ENCODE measurements at places on chromosomes 5 and 9.

- no peak for DNase-seq
Observed at GRCh38 chr5:16603295-16603694, 13.5 kb downstream of the RETREG1 start.

GRCh38 chr5:151222790-151223446 is 974 bp downstream of the CCDC69 start:
- DNase-seq = peak; percentile 33

- DNase-seq = no peak
Observed at GRCh38 chr5:156396830-156397081, 69.8 kb downstream of the SGCD start.

GRCh38 chr5:1768283-1769000 is 31.2 kb downstream of the MRPL36 start:
- DNase-seq = no peak

DNA sequence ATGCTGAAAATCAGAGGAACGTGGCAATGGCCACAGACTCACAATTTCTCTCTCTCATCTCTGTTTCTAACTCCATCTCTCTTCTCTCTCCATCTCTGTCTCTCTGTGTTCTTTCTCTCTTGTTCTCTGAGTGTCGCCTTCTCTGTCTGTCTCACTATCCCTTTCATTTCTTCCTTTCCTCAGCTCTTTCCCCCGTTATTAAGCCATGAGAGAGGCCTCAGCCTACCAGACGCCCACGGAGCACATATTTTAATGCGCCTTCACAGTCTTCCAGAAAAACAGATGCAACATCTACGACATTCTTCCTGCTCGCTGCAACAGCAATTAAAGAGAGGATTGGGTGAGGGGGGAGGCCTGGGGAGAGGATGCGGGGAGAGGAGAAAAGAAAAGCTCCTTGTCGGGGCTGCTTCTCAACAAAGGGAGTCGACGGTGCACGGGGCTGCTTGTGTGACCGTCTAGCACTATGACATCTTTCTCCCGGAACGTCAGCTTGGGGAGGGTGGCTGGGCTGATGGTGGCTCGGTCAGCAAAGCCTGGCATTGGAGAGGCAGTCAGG is 37.7 kb upstream of the NEURL1B start:
- DNase-seq = no peak

DNA sequence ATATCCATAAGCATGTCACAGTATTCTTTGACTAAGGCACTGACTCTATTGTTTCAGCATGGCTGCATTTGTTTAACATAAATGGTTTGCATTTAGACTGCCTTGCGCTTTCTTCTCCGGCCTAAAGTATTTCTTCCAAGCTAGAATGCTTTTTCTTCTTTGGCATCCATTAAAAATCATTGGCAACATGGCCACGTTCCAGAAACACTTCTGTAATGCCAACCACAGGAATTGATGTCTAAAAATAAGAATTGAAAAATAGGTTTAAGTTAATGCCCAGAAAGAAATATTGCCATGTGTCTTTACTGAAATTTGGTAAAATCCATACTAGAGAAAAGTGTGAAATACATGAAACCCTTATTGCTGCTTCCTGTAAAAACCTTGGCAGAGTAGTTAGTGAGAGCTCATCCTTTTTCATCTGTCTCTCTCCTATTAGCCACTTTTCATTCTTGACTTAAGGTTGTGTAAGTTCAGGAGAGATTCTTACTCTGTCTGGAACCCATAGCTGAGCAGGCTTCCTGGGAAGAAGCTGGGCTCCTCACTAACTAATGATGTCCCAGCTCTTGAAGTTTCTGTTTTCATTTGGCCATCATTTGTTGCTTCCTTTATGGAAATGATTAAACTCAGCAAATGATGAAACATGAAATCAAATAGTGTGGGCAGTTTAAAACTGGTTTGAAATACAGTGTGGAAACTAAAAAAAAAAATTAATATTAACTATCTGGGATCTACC is 58.2 kb upstream of the RPS23 start:
- DNase-seq = no peak

DNA sequence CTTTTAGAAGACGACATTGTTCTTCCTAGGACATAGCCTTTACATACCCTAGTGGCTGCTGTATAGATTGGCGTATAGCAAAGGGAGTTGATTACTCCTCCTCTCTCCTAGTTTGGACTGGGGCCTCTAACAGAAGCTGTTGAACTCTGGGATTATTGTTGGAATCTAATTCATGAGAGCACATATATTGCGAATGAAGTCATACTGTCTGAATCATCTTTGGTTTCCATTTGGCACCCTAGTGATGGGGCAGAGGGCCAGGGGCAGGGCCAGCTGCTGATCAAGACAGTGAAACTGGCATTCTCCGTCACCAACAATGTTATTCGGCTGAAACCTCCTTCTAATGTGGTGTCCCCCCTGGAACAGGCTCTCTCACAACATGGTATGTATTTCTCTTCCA is 40.3 kb downstream of the NUP188 start:
- DNase-seq = no peak

- DNase-seq = no peak
Observed at GRCh38 chr9:129701549-129701948, 36.1 kb downstream of the PRRX2 start.

- DNase-seq = no peak
Observed at GRCh38 chr9:38294220-38294960, 98.1 kb upstream of the ALDH1B1 start.

DNA sequence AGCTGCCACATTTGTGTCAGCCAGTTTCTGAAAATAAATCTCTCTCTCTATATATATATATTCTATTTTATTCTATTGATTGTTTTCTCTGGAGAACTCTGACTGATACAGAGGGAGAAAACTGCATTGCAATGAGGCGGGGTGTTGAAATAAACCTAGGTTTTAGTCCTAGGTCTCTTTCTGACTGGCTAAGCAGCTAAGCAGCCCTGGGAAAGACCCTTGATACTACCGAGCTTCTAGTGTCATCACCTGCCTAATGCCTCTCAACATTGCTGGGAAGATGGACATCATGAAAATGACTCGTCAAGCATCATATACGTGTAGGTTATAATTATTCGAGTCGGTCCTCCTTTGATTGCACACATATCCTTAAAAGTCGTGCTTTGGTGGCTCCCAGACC is 166.5 kb upstream of the IL12B start:
- DNase-seq = no peak
